Activated T-cell treated with anti-CD3 and anti-CD28 coated beads, Interleukin-2, amount 50 U/mL, for 1 hour (primary cell): ENCODE measurements at places on chromosomes 2 and 18.
A peak's percentile ranks its signal among the peaks of the same experiment; 100 is the strongest.

DNA sequence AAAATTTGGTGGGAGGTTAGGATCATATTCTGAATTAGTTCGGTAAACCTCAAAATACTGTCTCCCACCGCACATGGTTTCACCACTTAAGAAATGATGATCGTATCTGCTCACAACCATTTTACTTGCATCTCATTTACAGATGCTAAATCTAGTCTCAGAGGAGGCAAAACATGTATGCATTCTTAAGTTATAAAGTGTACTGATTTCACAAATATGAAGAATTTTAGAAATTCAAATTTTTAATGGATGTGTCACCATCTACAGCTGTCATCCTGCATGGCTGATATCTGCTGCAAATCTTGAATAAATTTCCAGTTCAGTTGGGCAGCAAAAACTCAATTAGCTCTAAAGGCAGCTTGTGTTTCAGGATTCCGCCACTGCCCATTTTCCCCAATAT is 243.3 kb upstream of the KCNJ3 start:
- no peak for DNase-seq

DNA sequence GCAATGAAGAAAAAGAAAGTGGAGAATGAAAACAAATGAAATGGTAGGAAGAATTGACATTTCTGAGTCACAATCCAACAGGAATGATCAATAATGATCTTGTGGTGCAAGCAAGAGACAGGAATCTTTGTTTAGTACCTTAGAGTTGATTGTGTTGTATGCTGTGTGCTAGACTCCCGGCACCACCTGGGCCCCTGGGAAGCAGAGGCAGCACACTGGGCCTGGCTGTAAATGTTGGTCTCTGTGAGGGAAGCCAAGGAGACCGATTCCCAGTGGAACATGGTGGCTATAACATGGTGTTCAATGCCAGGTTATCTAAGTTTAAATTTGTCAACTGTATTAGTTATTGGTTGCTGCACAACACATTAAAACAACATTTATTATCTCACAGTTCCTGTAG is 9.8 kb upstream of the CWC22 start:
- DNase-seq = no peak

DNA sequence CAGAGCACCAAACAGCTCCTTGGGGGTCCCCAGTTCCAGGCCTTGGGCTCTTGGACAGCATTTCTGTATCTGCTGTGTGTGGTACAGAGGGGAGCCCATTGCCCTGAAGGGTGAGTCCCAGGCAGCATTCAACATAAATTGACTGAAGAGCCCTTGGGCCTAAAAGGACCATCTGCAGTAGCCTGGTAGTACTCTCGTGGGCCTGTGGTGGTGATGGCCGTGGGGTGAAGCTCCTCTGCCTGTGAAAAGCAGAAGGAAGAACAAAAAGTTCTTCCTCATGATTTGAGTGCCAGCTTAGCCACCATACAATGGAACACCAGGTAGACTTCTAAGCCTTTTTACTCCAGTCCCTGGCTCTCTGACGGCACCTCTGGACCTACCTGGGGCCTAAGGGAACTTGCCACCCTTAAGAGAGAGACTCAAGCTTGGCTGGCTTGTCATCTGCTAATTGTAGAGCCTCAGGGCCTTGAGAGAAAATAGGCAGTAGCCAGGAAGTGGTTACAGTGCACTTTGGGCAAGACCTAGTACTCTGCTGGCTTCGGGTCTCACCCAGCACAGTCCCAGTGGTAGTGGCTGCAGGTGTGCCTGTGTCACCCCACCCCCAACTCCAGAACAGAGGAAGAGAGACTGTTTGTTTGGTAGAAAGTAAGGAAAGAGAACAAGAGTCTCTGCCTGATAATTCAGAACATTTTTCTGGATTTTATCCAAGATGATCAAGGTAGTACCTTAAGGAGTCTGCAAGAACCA is 84.6 kb upstream of the CERS6 start:
- no peak for DNase-seq

- DNase-seq = no peak
These were observed 19.2 kb downstream of the NRP2 start for GRCh38 chr2:205701509-205701908.

- DNase-seq = no peak
These were observed 2.2 kb downstream of the TWIST2 start for GRCh38 chr2:238850091-238850490.

- DNase-seq = no peak
These were observed 410.7 kb upstream of the TNP1 start for GRCh38 chr2:217270485-217271121.

- DNase-seq = no peak
These were observed 203.9 kb upstream of the ALPP start for GRCh38 chr2:232174662-232175061.

DNA sequence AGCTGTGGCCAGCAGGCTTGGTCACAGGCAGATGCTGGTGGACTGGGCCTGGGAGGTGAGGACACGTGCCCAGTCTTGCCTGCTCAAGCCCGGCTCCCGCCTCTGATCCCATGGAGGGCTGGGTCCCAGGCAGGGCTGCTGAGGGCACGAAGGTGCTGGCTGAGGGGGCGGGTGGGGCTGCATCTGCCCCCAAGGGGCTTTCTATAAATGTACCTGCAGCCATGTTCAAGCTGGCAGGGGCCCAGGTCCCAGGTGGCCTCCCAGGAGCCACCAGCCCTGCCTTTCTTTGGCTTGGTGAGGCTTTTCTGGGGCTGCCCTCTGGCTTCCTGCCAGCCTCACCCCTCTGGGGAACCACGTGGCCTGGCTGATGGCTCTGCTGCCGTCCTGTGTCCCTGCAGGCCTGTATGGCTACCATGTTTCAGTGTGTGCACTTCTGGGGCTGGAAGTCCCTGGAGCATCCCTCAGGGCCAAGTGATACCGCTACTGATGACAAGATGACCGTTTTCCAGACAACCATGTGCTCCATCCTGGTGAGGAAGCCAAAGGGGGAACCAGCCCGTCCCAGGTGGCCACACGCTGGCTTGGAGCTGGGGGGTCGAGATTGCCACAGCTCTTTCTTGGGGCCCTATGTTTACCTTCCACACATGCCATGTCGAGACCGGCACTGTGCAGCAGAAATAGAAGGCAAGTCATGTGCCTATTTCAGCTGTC is 23.2 kb downstream of the HJURP start:
- DNase-seq = no peak

DNA sequence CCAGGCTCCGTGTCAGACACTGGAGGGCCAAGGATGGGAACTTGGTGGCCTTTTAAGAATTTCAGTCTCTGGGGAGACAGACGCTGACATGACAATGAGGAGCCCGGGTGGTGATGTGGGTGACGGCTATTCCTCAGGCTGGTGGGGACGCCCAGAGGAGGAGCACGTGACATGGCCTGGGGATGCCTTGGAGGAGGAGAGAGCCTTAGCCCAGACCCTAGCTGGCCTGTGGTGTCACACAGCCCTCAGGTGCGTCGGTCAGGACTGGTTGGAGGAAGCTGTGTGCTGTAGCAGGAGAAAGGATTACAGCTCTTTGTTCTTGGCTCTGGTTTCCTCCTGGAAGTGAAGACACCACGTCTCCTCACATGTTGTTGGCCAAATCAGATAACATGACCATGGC is 40.0 kb upstream of the SCLY start:
- DNase-seq = no peak

DNA sequence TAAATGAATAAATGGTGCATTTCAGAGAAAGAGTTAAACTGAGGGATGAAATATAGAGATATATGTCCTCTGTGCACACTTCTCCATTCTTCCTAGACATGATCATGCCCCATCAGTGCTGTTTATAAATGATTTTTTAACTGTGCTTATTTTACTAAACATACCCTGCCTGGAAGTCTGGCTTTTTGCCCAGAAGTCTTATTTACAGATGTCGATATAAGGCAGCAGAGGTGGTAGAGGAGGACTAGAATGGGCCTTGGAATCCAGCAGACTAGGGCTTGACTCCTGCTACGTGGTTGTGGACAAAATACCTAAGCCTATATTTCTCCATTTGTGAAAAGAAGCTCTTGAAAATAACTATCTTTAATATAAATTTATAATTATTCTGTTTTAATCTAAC is 355.5 kb downstream of the RAD51AP2 start:
- no peak for DNase-seq

DNA sequence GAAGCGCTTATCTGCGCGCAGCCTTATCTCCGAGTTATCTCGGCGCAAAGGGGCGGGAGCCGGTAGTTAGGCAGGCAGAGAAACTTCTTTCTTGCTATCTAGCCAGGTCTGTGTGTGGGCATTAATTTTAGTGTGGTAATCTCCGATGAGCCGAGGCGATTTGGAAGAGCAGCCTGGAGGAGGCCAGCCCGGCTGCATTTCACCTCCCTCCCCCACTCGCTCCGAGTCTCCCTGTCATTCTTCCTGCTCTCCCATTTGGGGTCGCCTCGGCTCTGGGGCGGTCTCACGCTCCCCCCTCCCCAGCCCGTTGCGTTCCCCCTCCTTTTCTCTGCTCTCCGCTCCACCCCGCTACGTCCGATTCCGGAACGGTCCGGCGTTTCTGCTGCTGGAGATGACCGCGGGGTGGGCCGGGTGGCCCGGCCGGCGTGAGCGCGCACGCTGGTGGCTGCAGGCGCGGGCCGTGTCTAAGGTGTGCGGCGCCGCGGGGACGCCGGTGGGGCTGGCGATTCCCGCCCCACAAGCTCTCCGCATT is 566 bp downstream of the GATA6 start:
- DNase-seq = no peak

- DNase-seq = no peak
These were observed 38.8 kb downstream of the NCAPH start for GRCh38 chr2:96374211-96374951.

- DNase-seq = no peak
These were observed 66.3 kb upstream of the RPE start for GRCh38 chr2:209936106-209936666.

DNA sequence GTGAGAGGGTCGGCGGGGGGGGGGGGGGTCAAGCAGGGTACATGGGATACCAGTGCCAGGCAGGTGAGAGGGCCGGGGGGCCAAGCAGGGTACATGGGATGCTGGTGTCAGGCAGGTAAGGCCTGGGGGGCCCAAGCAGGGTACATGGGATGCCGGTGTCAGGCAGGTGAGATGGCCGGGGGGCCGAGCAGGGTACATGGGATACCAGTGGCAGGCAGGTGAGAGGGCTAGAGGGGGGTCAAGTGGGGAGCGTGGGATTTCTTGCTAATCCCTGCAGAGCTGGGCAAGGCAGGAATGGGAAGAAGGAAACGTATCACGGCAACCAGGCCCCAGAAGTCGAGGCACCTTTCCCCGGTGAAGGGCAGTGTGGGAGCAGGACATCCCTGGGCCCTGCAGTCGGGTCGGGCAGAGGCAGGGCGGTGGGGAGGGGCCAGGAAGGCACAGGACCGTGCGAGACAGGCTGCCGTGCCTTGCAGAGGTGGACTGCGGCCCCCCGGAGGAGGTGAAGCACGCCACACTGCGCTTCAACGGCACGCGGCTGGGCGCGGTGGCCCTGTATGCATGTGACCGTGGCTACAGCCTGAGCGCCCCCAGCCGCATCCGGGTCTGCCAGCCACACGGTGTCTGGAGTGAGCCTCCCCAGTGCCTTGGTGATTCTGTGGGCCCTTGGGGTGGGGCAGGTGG is 49.3 kb downstream of the MTERF4 start:
- DNase-seq = peak; percentile 17

DNA sequence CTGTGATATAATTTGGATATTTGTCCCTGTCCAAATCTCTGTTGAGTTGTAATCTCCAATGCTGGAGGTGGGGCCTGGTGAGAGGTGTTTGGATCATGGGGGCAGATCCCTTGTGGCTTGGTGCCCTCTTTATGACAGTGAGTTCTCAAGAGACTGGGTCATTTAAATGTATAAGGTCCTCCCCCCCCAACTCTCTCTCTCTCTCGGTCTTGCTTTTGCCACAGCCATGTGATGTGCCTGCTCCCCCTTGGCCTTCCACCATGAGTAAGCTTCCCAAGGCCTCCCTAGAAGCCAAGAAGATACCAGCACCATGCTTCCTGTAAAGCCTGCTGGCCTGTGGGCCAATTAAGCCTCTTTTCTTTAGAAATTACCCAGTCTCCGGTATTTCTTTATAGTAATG is 58.6 kb downstream of the FN1 start:
- no peak for DNase-seq

GRCh38 chr2:108701208-108701607 is 18.1 kb upstream of the RANBP2 start:
- no peak for DNase-seq

- no peak for DNase-seq
These were observed 36.6 kb downstream of the RPL31 start for GRCh38 chr2:101038455-101039255.

GRCh38 chr2:159185401-159186130 is 100.9 kb downstream of the WDSUB1 start:
- DNase-seq = no peak

- DNase-seq = no peak
These were observed 1.3 kb downstream of the CEP68 start for GRCh38 chr2:65057391-65058052.

DNA sequence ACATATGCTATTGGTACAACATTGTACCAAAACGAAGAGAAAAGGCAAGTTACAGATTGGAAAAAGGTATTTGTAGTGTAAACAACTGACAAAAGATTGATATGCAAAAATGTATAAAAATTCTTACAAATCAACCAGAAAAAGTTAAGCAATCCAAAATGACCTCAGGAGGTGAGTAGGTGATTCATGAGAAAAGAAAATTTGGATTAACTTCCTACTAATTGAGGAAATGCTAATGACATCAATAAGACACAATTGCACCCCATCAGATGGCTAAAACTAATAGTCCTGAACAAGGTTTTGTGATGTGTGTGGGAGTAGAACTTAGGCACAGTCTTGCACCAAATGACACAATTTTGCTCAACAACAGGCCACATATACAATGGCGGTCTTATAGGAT is 129.3 kb downstream of the COPS8 start:
- no peak for DNase-seq

- no peak for DNase-seq
These were observed 41.6 kb upstream of the TMEM177 start for GRCh38 chr2:119637371-119637770.

DNA sequence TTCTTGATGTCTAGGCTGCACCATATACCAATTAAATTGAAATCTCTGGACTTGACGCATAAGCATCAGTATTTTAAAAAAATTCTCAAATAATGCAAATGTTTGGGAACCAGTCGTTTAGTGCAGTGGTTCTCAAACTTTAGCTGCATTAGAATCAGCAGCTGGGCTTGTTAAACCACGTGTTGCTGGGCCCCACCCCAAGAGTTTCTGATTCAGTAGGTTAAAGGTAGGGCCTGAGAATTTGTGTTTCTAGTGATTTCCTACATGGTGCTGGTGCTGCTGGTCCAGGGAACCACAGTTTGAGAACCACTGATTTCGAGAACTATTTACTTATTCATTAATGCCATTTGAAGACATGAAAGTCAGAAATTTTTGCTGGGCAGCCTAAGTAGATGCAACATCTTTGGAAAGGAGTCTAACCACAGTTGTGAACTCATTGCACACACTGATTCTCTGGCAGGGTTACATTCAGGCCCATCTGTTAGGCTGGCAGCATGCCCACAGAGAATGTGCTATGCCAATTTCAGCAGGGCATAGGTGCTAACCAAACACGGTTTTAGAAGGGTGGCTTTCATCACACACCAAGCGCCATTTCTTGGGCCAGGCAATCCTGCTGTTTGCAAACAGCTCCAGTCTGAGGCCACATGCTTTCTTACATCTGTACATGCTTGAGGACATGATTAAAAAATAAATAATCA is 26.4 kb upstream of the ATP5MC3 start:
- DNase-seq = no peak
